ENCODE measurements at places on chromosomes 7 and 10.

DNA sequence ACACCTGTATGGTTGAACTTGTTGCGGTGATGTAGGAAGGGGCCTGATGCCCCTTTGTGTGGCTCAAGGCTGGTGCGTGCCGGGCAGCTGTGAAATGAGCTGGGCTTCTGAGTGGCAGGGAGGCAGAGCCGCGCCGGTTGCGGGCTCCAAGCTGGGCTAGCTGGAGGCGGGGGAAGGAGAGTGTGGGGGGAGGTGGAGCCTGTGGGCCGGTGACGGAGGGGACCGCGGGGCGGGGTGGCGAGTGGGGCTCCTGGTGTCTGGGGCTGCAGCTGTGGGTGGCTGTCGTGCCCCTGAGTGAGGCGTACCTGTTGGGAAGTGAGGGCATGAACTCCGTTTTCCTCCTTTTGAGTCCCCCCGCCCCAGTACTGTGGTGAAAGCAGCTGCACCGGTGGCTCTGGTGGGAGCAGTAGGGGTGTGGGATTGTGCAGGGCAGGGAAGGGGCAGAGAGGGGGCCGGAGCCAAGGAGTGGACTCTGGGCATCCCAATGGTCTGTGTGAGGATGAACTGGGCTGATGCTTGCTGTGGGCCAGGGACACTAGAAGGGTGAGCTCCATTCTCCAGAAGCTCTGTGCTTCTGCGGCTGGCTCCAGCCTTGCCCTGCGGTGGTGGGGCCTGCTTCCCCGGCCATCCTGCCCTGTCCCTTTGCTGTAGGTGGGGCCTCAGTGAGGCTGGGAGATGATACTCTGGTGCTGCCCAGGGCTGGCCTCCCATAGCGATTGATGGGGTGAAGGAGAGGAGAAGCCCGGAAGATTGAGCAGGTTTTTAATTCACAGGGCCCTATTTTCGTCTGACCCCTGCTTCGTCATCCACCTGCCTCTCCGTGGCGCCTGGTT, 41.7 kb downstream of the INPP5A start:
- DNase-seq: no peak

- DNase-seq: no peak
Measured at GRCh38 chr7:131537571-131537978, 18.9 kb downstream of the PODXL start.

DNA sequence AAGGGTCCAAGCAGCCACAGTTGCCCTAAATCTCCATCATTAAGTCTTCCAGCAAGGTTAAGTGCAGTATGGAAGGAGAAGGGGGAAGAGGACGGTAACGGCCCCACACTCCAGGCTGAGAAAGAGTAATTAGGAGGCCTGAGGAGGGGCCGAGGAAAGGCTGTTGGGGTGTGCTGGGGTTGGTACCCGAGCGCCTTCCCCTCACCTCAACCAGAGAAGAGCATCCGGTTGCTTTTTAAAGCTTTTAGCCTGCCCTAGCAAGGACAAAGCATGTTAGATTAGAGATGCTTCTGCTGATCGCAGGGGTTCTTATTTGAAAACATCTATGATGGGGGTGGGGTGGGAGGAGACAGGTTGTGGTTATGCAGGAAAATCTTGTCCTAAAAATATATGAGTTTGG, 9.0 kb upstream of the ZSCAN21 start:
- DNase-seq: no peak

- DNase-seq: no peak
Measured at GRCh38 chr10:122575776-122576175, 15.2 kb downstream of the DMBT1 start.

- DNase-seq: no peak
Measured at GRCh38 chr10:78378192-78378591, 344.5 kb downstream of the RPS24 start.

DNA sequence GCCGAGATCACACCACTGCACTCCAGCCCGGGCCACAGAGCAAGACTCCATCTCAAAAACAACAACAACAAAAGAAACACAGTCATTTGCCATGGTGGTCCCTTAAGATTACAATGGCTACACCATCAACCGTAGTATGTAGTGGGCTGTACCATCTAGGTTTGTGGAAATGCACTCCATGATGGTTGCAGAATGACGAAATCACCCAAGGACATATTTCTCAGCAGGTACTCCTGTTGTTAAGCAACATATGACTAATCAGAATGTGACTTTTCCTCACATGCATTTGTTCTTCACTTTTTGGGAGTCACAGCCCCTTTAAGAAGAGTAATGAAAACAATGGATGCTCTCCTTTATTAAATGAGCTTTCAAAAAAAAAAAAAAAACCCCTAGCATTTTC, 11.0 kb downstream of the SVIL start:
- DNase-seq: no peak

DNA sequence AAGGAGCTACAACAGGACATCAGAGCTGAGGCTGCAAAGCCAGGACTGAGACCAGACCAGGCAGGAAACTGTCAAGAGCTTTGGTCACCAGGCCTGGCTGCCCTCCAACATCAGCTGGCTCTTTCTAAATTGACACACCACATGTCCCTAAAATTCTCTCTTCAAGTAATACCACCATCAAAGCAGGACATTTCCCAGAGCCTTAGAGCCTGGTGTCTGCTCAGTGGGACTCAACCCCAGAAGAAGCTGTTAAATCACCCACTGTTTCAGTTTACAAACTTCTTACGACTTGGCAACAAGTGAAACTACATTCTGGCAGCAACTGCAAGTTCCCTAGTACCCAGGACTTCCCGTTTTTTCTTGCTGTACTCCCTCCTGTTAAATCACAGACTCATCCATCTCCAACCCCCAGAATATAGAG, 3.8 kb upstream of the IL6 start:
- no peak for DNase-seq

DNA sequence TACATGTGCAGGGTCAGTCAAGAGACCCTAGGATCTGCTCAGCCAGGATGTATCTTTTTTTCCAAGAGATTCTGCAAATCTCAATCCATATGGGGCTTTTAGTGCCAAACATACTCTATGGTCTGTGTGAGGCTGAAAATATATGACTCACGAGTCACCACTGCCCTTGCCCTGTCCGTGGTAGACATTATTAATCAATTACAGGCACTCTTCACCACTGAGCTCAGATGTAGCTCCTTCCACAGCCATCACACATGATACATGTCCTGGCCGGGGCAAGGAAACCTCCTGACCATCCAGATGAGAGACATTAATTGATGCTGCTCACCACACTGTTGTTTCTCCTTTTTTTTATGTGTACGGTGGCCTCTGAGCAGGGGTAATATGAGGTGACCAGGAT, 90.2 kb upstream of the RET start:
- DNase-seq: no peak

- no peak for DNase-seq
Measured at GRCh38 chr10:118925404-118926071, 104.0 kb upstream of the NANOS1 start.

GRCh38 chr7:155889636-155890511, 77.6 kb upstream of the SHH start:
- DNase-seq: no peak

GRCh38 chr10:88008866-88009470, 145.5 kb downstream of the PTEN start:
- DNase-seq: no peak

DNA sequence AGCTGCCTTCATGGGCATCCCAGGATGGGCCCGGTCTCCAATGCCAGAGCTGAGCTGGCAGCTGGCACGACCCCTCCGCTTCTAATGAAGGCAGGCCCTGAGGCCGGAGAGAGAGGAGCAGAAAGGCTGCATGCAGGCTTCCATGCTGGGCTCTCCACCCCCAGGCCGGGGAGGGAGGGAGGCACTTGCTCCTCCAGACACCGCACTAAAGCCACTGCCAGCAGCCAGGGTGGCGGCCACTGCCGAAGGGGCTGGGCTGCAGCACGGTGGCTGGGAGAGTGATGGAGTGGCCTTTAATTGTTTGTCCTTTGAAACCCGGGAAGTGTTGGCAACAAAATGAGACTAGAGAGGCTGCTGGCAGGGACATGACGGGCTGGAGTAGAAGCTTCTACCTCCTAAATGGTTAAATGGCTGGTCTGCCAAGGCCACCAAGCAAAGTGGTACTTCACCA, 236.5 kb downstream of the SKAP2 start:
- no peak for DNase-seq

GRCh38 chr7:121516821-121517220, 120.7 kb upstream of the FAM3C start:
- no peak for DNase-seq

GRCh38 chr7:37665352-37666022, 18.1 kb upstream of the GPR141 start:
- no peak for DNase-seq

DNA sequence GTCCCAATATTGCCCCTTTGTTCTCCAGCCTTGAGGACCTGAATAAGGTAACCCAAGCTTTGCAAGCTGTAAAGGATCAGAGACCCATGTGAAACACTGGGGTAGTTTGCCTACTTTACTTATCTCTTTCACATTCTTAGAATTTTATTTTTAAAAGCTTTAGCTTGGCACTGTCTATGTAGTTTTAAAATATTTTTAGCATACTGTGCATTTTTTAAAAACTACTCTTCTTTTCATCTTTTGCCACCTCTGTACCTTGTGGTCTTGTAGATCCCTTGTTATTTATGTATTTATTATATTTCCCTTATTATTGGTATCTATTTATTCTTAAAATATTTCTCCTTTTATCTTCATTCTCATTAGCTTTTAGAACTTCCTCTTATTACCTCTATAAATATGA, 12.0 kb upstream of the PTPRZ1 start:
- DNase-seq: no peak
